ENCODE measurements at places on chromosomes 13 and 19.

DNA sequence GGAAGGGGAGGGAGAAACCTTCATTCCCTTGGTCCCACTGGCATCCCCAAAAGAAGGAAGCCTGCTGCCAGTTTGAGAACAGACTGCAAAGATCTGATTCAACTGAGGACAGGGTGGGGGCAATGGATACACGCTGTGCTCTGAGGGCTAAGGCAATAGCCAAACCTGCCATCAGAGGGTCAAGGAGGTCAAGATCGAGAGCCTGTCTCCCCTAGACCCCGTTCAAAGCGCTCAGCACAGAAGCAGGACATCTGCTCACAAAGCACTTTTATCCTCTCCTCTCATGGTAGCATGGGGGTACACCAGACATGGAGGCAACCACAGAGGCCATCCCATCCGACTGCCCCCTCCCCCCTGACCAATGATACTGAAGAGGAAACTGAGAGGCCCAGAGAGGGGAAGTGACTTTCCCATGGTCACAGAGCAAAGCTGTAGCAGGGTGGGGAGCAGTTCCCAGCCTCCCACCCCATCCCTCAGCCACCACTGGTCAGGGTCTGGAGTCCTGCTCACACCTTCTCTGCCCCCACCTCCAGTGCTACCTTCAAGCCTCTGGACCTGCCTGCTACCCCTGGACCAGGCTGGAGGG is 11.1 kb downstream of the POU2F2 start:
- no peak for DNase-seq

DNA sequence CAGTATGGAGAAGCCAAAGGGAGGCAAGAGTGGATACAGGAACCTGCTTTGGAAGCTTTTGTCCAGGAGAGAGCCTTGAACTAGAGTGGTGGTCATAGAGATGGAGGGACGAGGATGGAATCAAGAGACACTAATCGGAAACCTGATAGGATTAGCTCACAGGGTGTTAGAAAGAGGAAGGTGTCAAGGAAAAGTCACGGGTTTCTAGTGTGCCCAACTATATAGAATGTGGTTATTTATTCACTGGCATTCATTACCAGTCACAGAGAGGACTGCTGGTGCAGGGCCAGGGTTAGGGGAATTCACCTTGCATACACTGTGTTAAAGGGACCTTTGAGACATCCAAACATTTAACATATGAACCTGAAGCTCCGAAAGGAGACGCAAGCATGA is 43.4 kb upstream of the URAD start:
- DNase-seq, result no peak

DNA sequence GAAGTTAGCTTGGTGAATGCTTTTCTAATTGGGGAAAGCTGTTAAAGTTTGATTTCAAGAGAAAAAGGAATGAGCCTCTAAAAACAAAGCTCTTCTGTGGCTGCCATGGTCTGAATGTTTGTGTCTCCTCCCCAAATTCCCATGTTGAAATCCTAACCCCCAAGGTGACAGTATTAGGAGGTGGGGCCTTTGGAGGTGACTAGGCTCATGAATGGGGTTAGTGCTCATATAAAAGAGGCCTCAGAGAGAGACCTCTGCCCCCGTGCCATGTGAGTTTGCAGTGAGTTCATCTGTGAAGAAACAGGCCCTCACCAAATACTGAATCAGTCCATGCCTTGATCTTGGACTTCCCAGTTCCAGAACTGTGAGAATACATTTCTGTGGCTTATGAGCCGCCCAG is 56.5 kb downstream of the ARHGEF7 start:
- peak; percentile 83 for DNase-seq

- no peak for DNase-seq
Measured at GRCh38 chr13:27921421-27921960, 1.7 kb downstream of the PDX1 start.

GRCh38 chr19:58338825-58339558 is 12.2 kb downstream of the ZSCAN22 start:
- DNase-seq, result no peak

DNA sequence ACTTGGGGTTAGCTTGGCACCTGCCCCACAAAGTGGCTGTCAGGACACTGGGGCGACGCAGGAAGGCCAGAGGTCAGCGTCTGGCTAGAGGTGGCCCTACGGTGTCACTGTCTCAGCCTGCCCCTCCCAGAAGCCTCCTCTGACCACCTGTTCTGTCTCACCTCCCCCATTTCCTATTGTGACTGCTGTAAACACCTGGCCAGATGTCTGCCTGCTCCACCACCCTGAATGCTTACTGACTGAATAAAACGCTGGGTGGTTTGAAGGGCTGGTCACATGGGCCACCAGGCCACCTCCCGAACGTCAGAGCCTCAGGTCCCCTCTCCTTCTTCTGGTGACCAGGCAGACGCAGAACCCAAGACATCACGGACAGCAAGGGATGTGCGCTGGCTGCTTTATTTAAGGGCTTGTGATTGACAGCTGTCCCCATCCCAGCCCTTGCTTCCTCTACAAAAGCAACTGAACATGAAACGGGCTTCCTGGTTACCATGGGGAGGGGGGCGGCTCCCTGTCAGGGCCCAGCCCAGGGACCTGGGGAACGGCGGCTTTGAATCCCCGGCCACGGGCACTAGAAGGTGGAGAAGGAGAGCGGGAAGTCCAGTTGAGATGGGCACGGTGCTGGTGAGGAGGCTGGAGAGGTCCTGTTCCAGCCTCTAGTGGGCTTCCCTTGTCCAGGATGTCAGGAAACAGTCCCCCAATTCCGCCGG is 6.2 kb downstream of the ELOF1 start:
- no peak for DNase-seq

- DNase-seq, result peak; percentile 65
Measured at GRCh38 chr19:9075064-9075949, 11.6 kb upstream of the OR1M1 start.

- no peak for DNase-seq
Measured at GRCh38 chr19:19297759-19298158, 22.6 kb downstream of the SUGP1 start.

GRCh38 chr13:76267216-76267615 is 619.0 kb downstream of the KCTD12 start:
- DNase-seq, result no peak

GRCh38 chr19:52963247-52963618 is 552 bp upstream of the ZNF816 start:
- peak; percentile 2 for DNase-seq

- DNase-seq, result no peak
Measured at GRCh38 chr13:29449726-29450125, 145.8 kb downstream of the SLC7A1 start.

DNA sequence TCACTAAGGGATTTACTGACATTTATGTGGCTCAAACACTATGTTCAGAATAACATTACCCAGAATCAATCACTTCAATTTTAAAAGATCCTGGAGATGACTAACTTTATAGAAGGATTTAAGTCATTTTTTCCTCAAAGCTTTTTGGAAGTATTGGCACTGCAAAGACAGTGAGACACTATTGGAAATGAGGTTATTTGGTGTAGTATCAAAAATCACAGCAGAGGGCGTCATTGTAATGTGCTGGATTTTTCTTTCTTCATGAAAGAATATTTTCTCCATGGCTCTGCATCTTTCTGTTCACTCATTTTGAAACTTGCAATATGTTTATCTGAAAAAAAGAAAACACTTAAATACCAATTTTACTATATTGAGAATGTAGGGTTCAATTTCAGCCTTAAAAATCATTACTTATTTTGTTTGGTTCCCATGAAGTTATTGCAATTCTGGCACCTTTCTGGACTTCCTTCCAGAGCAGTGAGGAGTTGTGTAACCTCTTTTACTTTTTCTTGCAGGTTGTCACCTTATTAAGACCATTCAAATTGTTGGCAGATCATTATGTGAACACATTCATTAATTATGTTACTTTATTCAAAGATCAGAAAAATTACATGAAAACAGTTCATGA is 3.7 kb upstream of the CSNK1A1L start:
- DNase-seq, result peak; percentile 3

GRCh38 chr19:34172661-34173192 is 423 bp downstream of the LSM14A start:
- DNase-seq, result no peak

GRCh38 chr19:30969591-30969990 is 379.6 kb downstream of the TSHZ3 start:
- no peak for DNase-seq

DNA sequence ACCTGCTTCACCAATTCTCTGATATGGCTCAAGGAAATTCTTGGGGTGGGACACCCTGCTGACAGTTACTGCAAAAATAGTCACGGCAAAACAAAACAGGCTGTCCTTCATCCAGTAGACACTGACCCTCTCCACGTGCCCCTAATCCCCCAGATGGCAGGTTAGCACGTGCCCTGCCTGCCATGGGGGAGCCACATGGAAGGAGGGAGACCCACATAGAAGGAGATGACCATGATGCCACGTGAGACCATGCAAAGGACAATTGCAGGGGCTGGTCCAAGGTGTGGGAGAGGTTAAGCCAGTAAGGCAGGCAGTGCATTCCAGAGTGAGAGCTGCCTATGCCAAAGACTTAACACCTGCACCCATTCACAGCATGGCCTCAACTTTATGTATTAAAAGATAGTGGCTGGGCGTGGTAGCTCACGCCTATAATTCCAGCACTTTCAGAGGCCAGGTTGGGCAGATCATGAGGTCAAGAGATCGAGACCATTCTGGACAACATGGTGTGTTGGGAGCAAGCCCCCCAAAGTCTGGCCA is 82.7 kb downstream of the ZNF429 start:
- no peak for DNase-seq

DNA sequence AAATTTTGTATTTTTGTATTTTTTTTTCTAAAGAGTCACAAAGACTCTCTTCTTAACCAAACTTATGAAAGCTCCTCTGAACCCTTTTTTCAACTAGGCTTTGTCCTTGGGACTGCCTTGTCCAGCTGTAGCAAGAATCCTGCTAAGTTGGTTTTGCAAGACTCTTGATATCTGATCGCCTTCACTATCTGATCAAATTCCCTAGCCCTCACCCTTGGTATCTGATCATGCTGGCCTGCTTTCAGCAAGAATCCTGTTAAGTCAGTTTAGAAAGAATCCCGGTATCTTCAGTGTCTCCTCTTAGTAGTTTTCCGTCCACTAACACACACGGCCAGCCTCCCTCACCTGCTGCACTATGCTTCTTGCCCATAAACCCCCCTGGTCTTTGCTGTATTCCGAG is 1.9 kb upstream of the SIGLEC5 start:
- no peak for DNase-seq

GRCh38 chr13:60091573-60091972 is 72.2 kb downstream of the DIAPH3 start:
- no peak for DNase-seq

GRCh38 chr19:47284324-47284899 is 9.7 kb downstream of the INAFM1 start:
- peak; percentile 53 for DNase-seq

DNA sequence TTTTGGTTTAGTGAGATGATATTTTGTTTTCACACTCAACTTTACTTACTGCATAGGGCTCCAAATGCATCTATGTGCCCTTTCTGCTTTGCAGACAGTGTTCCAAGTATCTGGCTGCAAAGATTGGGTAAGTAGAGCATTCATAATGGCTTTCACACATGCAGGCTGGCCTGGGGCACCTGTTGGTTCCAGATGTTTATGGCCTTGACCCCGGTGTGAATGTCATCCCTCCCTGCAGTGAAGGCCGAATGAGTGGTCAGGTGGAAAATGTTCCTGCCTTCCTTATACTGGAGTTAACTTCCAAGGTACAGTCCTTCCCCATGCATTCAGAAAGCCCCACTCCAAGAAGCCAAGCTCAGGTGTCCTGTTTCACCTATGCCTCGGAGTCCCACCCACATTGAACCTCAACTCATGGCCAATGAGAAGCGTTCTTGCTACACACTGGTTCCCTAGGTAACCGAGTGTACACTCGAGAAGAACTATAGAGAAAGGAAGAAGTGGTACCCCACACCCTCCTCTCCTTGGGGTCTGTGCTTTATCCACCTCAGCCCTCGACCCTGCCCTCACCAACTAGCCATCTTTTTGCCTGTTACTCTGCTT is 23.0 kb upstream of the ZNF536 start:
- no peak for DNase-seq

DNA sequence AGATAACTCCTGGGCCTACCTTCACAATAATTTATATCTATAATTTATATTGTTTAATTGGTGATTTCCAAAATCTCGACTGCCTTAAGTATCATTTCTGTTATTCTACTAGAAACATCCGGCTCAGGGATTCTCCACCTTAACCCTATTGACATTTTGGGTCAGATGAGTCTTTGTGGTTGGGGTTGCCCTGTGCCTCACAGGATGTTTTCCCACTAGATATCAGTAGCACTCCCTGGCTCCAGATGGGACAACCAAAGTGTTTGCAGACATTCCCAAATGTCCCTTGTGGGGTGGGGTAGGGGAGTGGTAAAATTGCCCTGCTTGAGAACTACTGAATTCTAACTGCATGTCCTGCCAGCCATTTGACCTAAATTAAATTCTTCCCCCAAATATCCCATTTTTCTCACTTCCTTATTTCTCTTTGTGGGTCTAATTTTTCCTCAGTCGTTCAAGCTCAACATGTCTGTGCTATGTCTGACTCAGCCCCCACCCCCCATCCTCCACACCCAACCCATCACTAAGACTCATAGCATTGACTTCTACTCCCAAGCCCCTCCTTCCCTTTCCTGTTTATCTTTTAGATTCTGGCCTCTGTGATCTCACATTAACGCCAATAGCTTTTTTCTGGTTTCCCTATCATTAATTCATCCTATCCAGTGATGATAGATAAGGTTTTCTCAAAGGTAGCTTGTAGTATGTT is 545.1 kb downstream of the EFNB2 start:
- DNase-seq, result no peak

DNA sequence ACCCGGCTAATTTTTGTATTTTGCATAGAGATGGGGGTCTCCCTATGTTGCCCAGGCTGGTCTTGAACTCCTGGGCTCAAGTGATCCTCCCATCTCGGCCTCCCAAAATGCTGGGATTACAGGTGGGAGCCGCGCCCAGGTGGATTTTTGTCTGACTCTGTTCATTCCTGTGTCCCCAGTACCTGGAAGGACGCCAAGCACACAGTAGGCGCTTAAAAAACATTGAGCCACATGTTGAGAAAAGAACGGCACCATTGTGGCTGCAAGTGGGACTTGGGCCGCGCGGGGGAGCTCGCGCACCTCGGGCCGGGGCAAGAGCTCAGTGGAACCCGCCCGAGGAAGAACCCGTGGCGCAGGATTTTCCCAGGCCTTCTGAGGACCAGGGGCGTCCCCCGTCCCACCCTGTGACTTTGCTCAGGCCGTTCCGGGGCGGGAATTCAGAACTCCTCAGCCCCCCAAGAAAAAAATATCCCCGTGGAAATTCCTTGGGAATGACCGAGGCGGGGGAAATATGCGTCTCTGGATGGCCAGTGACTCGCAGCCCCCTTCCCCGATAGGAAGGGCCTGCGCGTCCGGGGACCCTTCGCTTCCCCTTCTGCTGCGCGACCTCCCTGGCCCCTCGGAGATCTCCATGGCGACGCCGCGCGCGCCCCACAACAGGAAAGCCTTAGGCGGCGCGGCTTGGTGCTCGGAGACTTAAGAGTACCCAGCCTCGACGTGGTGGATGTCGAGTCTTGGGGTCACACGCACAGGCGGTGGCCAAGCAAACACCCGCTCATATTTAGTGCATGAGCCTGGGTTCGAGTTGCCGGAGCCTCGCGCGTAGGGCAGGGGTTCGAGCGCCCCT is 1.4 kb upstream of the ICAM1 start:
- DNase-seq, result peak; percentile 51

Data from HepG2 (cell line).